ENCODE measurements at places on chromosomes 1 and 21. TPM values are rescaled to one million over a fixed set of nuclear protein-coding genes. Genes with fewer than 3 reads are reported as not detected.

- H3K36me3 ChIP-seq: no peaks in the 10 kb centered on the region
- no peak overlapping the region for H3K27ac ChIP-seq
- no peak for DNase-seq
- H3K27me3 ChIP-seq: no peaks in the 10 kb centered on the region
Observed at GRCh38 chr1:45306319-45306718, 20.4 kb upstream of the HPDL start.

- H3K27me3 ChIP-seq: no peaks in the 10 kb centered on the region
- H3K27ac ChIP-seq: no peak overlapping the region
- no peaks in the 10 kb centered on the region for H3K36me3 ChIP-seq
- H3K4me3 ChIP-seq: no peak overlapping the region
Observed at GRCh38 chr1:76240316-76240715, 165.8 kb downstream of the ST6GALNAC3 start.

GRCh38 chr1:228146417-228147150 is 3.1 kb upstream of the GJC2 start:
- H3K27ac ChIP-seq: no peak overlapping the region
- no peaks in the 10 kb centered on the region for H3K36me3 ChIP-seq
- H3K27me3 ChIP-seq: no peaks in the 10 kb centered on the region
- no peak for DNase-seq
- H3K4me1 ChIP-seq: peaks cover 54% of the 10 kb centered on the region

- no peak overlapping the region for H3K4me3 ChIP-seq
- no peak overlapping the region for H3K27ac ChIP-seq
- no peaks in the 10 kb centered on the region for H3K27me3 ChIP-seq
- no peak for DNase-seq
- H3K4me1 ChIP-seq: no peaks in the 10 kb centered on the region
Observed at GRCh38 chr1:111236379-111236778, 8.9 kb downstream of the CHI3L2 start.

DNA sequence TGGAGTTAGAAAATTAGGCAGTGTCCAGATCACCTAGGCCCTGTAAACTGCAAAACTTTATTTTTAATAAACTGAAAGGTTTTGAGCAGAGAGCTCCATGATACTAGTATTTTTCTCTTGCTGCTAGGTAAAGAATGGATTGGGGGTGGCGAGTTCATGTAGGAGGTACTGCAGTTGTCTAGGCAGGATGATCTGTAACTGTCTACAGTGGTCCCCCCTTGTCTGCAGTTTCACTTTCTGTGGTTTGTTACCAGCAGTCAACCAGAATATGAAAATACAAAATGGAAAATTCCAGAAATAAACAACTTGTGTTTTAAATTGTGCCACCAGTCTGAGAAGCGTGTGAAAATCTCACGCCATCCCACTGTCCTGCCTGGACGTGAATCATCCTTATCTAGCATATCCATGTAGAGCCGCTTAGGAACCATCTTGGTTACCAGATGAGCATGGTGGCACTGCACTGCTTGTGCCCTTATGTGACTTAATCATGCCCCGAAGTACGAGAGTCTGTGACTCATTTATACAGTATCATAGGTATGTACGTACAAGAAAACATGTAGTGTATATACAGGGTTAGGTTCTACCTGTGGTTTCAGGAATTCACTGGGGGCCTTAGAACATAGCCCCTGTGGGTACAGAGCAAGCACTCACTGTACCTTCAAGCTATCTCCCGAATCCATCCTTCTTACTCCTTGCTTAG is 94.2 kb downstream of the AHCTF1 start:
- no peaks in the 10 kb centered on the region for H3K4me1 ChIP-seq
- no peaks in the 10 kb centered on the region for H3K27me3 ChIP-seq
- no peak overlapping the region for H3K4me3 ChIP-seq
- no peak overlapping the region for H3K27ac ChIP-seq

Gene NKAIN1
- polyA plus RNA-seq: 0.36 TPM

- peaks cover 15% of the 10 kb centered on the region for H3K4me1 ChIP-seq
- DNase-seq: no peak
Observed at GRCh38 chr1:32885676-32886003, 651 bp upstream of the HPCA start.

Gene STUM
- 0.23 TPM for polyA plus RNA-seq

DNA sequence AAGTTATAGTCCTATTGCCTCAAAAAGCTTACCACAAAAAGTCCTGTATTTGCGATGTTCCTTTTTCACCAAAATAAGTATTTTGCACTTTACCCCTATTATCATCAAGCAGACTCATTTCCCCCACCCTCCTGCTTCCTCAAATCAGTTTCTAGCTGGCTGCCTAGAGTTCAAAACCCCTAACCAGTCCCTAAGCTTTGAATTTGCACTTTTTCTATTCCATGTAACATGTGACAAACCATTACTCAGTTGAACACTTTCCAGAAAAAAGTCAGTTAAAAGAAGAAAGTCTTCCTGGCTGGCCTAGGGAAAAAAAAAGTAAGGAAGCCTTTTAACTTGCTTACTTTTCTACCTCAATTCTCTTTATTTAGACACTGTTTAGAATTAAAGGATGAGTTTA is 8.2 kb downstream of the CEP170 start:
- no peak overlapping the region for H3K4me3 ChIP-seq
- H3K27me3 ChIP-seq: no peaks in the 10 kb centered on the region
- DNase-seq: no peak
- H3K4me1 ChIP-seq: peaks cover 13% of the 10 kb centered on the region

Gene ST6GALNAC3
- polyA plus RNA-seq: 1.8 TPM

GRCh38 chr1:12643785-12644184 is at the start of gene AADACL4:
Gene AADACL4, plus strand, starts transcription at chr1:12644085. Its CDS starts 462 bp downstream, at chr1:12644547.
- no peaks in the 10 kb centered on the region for H3K27me3 ChIP-seq
- DNase-seq: no peak
- H3K4me1 ChIP-seq: no peaks in the 10 kb centered on the region
- no peak within 1 kb of the TSS for H3K4me3 ChIP-seq
- no peaks in the 10 kb centered on the region for H3K36me3 ChIP-seq
